GM20000 (cell line): ENCODE measurements at places on chromosomes 16 and 17.

DNA sequence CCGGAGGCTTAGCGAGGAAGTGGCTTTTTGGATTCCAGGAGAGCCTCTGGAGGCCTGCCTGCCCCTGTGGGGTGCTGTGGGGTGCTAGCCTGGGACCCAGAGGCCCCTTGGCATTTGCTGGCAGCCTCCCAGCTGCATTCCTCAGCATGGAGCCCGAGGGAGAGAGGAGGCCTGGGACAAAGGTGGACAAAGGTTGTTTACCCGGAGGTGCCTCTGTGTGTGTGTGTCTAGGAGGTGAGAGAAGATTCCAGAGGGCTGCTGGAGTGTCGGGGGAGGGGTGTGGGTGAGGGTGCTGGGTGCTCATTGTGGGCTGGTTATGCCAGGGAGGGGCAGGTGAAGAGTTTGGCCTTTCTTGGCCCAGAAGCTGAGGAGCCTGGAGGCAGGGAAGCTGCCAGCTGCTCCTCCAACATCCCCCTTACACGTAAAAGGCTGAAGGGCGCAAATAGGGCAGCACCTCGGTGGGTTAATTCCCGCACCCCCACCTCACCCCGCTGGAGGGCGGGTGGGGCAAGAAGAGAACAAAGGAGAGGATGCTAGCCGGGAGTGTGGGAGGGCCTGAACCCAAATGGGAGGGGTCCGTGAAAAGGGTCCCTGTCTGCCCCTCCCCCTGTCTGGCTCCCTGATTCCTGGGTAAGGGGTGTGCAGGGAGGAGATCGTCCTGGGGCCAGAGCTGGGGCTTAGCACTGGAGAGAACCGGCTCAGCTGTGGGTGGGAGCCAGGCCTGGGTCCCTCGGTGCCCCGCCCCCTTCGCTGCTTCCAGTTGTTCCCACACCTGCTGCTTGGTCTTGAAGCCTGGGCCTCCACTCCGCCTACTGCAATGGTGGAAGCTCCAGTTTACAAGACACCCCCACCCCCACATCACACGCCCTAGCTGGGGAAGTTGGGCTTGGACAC is 9.9 kb downstream of the HEXIM2 start:
- DNase-seq = no peak

- peak; percentile 92 for DNase-seq
These were observed at the start of gene ORAI3 for GRCh38 chr16:30948667-30949649. Gene ORAI3 (plus strand): TSS chr16:30949068. CDS start chr16:30949290, 222 bp downstream.

DNA sequence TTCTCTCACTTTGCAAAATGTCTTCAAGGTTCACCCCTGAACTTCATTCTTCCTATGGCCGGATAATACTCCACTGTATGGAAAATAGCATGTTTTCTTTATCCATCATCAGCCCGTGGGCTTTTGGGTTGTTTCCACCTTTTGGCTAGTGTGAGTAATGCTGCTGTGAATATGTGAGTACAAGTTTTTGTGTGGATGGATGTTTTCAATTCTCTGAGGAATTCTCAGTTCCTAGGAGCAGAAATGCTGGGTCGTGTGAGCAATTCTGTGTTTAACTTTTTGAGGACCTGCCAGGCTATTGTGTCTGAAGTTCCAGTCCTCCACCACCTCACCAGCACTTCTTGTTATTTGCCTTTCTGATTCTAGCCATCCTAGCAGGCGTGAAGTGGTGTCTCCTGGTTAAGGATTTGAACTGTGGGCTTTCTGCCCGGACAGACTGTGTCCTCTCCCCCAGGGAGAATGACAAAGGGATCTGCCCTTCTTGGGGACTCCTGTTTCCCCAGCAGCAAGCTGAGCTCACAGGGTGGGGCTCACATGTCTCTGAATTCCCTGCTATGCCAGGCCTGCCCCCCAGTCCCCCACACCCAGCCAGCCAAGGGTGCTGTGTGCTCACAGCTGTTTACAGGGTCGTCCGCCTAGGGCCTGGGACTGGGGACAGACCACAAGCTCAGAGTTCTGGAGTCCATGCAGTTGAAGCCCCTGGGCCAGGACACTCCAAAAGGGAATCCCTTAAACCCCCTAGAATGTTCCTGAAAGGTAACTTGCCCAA is 92.2 kb upstream of the CIBAR2 start:
- DNase-seq = no peak

- DNase-seq = no peak
These were observed 35.8 kb downstream of the HSD17B2 start for GRCh38 chr16:82070656-82071369.

DNA sequence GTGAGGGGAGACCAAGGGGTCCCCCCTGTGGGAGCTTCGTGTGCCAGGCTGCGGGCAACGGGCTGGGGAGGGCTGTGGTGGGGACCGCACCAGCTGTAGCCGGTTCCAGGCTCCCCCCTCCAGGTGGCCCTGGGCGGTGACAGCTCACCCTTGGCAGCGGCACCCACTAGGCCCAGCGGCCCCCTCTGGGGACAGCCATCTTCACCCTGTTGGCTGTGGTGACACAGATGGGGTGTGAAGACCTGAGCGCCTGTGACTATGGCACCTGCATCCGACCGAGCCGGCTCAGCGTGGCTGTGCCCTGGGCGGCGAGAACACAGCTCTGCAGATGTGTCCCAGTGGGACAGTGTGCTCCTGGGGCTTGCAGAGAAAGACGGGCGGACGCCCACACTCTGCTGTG is 1.1 kb upstream of the C1QTNF8 start:
- no peak for DNase-seq

DNA sequence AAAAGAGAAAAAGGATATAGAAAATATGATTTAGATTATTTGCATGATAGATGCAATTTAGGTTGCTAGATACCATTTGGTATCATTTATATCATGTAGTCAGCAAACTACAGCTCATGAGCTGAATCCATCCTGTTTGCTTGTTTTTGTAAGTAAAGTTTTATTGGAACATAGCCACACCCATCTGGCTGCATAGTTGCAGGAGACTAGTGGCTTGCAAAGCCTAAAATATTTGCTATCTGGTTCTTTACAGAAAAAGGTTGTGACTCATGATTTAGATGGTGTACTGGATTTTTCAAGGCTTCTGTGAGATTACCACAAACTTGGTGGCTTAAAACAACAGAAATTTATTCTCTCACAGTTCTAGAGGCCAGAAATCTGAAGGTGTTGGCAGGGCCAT is 49.9 kb downstream of the MAP2K4 start:
- DNase-seq = no peak

- no peak for DNase-seq
These were observed 16.7 kb downstream of the ADCY7 start for GRCh38 chr16:50282955-50283631.

DNA sequence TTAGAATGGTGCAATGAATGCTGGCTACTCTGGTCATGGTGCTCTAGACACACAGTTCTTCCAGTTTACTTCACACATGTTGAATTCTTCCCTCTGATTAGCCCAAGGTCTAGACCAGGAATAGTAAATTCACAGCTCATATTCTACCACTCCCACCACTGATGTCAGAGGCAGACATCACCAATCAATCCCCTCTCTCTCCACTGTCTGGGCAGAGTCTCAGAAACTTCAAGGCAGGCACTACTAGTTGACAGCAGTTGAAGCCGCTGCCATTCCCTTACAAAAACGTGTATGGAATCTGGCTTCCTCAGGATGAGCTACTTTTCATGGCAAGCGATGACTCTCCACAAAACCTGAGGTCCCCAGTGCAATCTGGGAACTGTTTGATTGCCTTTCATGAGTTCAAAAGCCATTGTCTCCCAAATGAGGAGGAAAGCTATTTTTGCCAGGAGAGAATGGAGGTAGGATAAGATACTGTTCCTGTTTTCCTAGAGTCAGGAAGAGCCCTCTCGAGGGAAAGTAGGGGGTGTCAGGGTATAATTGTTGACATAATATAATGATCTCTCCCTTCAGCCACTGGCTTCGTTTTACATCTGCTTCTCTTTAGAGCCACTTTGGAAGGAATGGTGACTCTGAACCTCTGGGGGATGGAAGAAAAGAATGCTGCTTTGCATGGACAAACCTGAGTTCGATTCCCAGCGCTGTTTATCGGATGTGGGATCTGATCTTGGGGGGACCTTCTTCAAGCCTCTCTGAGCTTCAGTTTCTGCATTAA is 90.0 kb downstream of the FOXL1 start:
- no peak for DNase-seq
